Activated CD4-positive, alpha-beta T cell treated with anti-CD3 and anti-CD28 coated beads for 36 hours (primary cell): ENCODE measurements at places on chromosomes 4 and X. TPM values are rescaled to one million over a fixed set of nuclear protein-coding genes. Genes with fewer than 3 reads are reported as not detected.
A peak's percentile ranks its signal among the peaks of the same experiment; 100 is the strongest.

GRCh38 chr4:183384516-183384915 is 59.9 kb upstream of the CDKN2AIP start:
- H3K4me3 ChIP-seq = no peak overlapping the region
- no peaks in the 10 kb centered on the region for H3K36me3 ChIP-seq
- no peaks in the 10 kb centered on the region for H3K4me1 ChIP-seq
- DNase-seq = no peak
- H3K27ac ChIP-seq = no peak overlapping the region

DNA sequence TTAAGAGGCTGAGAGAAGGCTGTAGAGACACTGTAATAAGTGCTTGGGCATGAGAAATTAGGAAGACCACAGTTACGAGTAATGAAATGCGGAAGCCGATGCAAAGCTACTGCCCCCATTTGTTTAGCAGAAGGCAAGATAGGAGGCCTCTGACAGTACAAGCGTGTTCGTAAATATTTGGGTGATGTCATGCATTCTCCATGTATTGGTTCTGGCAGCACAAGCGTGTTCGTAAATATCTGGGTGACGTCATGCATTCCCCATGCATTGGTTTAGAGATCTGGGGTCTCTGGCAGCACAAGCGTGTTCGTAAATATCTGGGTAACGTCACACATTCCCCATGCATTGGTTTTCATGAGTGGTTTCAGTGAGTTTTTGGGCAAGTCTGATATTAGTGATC is 661.5 kb upstream of the FRG1 start:
- H3K4me3 ChIP-seq = no peak overlapping the region
- H3K4me1 ChIP-seq = no peaks in the 10 kb centered on the region
- H3K27ac ChIP-seq = no peak overlapping the region
- H3K36me3 ChIP-seq = no peaks in the 10 kb centered on the region
- H3K27me3 ChIP-seq = no peaks in the 10 kb centered on the region
- no peak for DNase-seq

DNA sequence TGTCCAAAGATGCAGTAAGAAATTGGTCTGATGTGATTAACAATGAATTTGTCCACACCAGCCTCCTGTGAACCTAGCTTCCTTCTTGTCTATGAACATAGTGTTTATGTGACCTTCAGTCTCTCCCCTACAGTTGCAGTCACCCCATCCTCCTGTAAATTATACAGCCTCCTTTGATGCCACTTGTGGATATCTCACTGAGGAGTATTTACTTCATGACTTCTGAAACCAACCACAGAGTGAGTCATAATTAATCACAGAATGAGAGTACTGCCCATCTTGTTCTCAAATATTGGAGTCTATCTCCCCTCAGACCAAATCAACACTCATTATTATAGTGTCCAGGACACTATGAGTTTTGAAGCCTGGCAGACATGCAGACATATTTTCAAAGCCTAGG is 27.3 kb upstream of the XAGE2 start:
- H3K36me3 ChIP-seq = no peaks in the 10 kb centered on the region
- no peaks in the 10 kb centered on the region for H3K27me3 ChIP-seq
- peaks cover under 1% of the 10 kb centered on the region for H3K4me1 ChIP-seq
- no peak overlapping the region for H3K4me3 ChIP-seq

Gene SLC6A14
- not detected for total RNA-seq

Gene PLP1
- total RNA-seq = not detected

DNA sequence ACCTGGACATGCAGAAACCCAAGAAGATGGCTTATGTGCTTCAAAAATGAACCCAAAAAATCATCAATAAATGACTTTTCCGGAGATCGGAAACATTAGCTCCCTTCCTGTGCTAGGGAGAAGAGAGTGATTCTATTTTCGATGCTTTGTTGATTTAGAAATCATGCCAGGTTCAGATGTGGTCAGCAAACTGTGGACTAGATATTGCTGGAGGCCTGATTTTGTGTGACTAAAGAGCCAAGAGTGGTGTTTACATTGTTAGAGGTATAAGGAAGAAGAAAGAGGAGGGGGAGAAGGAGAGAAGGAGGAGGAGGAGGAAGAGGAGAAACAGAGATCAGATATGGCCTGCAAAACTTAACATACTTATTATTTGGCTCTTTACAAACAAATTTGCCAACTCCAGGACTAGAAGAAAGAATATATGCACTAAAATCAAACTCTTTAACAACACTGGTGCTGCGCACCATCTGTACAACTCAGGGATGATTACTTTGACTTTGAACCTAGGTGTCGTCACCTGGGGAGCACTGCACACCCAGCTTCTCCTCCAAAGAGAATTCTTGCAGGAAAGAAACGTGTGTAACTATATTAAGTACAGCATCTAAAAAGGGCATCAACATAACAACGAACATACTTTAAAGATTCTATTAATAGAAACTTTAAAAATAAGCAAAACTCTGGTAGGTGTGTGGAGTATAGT is 664.9 kb upstream of the LCORL start:
- H3K36me3 ChIP-seq = no peaks in the 10 kb centered on the region
- H3K4me1 ChIP-seq = no peaks in the 10 kb centered on the region
- H3K27me3 ChIP-seq = peaks cover 9% of the 10 kb centered on the region
- H3K27ac ChIP-seq = no peak overlapping the region

Gene PFKFB1
- 0.67 TPM for total RNA-seq

- H3K4me3 ChIP-seq = no peak overlapping the region
- no peaks in the 10 kb centered on the region for H3K36me3 ChIP-seq
- no peak overlapping the region for H3K27ac ChIP-seq
- peaks cover 3% of the 10 kb centered on the region for H3K27me3 ChIP-seq
Observed at GRCh38 chr4:82787342-82787741, 11.3 kb downstream of the SCD5 start.

Gene WAS
- total RNA-seq = 102 TPM

DNA sequence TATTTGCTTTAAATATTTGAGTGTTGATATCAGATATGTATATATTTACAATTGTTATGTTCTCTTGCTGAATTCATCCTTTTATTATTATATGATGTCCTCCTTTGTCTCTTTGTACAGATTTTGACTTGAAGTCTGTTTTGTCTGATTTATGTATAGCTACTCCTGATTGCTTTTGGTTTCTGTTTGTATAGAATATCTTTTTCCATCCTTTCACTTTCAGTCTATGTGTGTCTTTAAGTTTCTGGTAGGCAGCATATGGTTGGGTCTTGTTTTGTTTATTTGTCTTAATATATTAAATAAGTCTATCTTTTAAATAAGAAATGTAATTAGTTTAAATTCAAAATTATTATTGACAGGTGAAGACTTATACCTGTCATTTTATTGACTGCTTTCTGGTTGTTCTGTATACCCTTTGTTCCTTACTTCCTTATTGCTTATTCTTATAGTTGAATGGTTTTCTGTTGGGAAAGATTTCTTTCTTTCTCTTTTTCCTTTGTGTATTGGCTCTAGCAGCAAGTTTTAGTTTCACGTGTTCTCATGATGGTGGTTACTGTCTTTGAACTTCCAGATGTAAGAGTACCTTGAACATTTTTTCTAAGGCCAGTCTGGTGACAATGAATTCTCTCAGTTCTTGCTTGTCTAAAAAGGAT is 31.1 kb downstream of the RAB28 start:
- H3K27me3 ChIP-seq = no peaks in the 10 kb centered on the region
- H3K36me3 ChIP-seq = peaks cover 32% of the 10 kb centered on the region
- H3K4me1 ChIP-seq = peaks cover 14% of the 10 kb centered on the region

- H3K36me3 ChIP-seq = no peaks in the 10 kb centered on the region
- no peak overlapping the region for H3K4me3 ChIP-seq
- peaks cover 12% of the 10 kb centered on the region for H3K4me1 ChIP-seq
- DNase-seq = no peak
- no peak overlapping the region for H3K27ac ChIP-seq
Observed at GRCh38 chrX:39156051-39156450, 354.8 kb downstream of the MID1IP1 start.

Gene NDST3
- not detected for total RNA-seq

GRCh38 chrX:153708415-153708814 is 15.8 kb downstream of the BCAP31 start:
- no peaks in the 10 kb centered on the region for H3K27me3 ChIP-seq
- no peaks in the 10 kb centered on the region for H3K4me1 ChIP-seq
- peak; percentile 71 for DNase-seq
- H3K27ac ChIP-seq = no peak overlapping the region
- H3K4me3 ChIP-seq = no peak overlapping the region

Gene BGN
- not detected for total RNA-seq

- peaks cover 18% of the 10 kb centered on the region for H3K36me3 ChIP-seq
- H3K4me1 ChIP-seq = no peaks in the 10 kb centered on the region
- H3K27me3 ChIP-seq = no peaks in the 10 kb centered on the region
- H3K27ac ChIP-seq = no peak overlapping the region
- no peak overlapping the region for H3K4me3 ChIP-seq
- no peak for DNase-seq
Observed at GRCh38 chr4:6873291-6873690, 36.3 kb upstream of the TBC1D14 start.

DNA sequence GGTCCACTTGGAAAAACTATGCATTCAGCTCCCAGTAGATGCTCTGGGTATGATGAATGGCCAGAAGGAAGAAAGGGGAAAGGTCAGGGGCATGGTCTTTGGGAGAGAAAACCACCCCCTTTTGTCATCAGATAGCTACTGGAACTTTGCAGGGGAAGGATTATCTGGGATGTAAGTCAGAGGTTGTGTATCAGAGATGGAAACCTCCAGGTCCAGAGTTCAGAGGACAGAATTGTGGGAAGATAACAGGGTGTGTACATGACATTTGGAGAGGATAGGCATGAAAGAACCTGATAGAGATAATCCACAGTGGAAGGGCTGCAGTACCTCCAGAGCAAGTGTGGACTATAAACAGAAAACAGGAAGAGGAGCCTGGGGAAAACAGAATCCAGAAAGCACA is 262.7 kb downstream of the SPRY1 start:
- H3K4me3 ChIP-seq = no peak overlapping the region
- peaks cover 14% of the 10 kb centered on the region for H3K27me3 ChIP-seq
- H3K27ac ChIP-seq = no peak overlapping the region
- DNase-seq = no peak

GRCh38 chr4:81504112-81505003 is 32.7 kb upstream of the RASGEF1B start:
- H3K27ac ChIP-seq = peak overlapping the region; percentile 42
- peak; percentile 29 for DNase-seq
- H3K4me3 ChIP-seq = peak overlapping the region; percentile 18
- H3K27me3 ChIP-seq = no peaks in the 10 kb centered on the region

Gene CDKL5
- 1.5 TPM for total RNA-seq
